Breast epithelium (tissue), 4 donors: ENCODE measurements at places on chromosomes 4 and X.

GRCh38 chr4:104099141-104099540 is 379.4 kb upstream of the TACR3 start:
- no peak for DNase-seq

DNA sequence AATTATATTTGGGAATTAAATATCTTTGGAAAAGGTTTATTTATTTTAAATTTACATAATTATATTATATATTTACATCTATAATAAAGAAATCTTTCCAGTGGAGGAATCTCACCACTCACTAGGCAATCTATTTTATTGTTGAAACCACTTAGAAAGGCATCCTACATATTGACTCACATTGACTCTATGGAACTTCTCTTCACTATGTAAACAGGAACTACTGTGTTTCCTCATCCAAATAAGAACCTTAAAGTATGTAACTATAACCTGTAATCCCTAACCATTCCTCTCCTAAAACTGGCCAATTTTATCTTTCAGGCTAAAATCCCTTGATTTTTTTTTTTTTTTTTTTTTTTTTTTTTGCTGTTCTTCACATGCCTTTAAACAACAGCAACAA is 268.7 kb downstream of the MAPK10 start:
- DNase-seq: no peak

DNA sequence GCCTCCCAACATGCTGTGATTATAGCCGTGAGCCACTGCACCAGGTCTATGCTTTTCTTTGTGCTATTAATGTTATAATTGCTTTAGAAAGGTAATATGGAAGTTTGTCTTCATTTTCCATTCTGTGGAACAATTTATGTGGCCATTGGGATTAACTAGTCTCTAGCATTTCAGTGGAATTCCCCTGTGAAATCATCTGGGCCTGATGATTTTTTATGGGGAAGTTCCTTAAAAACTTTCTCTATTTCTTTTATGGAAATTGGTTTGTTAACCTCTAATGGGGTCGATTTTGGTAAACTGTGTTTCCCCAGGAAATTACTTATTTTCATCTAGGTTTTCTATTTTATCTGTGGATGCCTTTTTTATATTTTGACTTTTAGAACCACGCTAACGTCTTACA is 11.3 kb downstream of the TIMP1 start:
- no peak for DNase-seq

DNA sequence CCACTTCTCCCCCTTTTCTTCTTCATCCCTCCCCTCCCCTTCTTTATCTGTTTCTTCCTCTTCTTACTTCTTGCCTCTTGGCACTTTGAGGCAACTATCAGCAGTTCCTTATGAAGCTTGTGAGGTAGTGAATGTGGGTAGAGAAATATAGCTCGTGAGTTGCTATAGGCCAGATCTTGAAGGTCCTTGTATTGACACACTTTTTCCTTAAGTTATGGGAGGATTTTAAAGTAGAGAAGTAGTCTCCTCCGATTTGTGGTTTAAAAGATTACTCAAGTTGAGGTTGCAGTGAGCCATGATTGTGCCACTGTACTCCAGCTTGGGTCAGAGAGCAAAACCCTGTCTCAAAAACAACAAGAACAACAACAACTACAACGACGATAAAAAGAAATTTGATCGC is 3.4 kb upstream of the RRAGB start:
- DNase-seq: no peak

- no peak for DNase-seq
Observed at GRCh38 chr4:86291180-86291579, 68.7 kb downstream of the MAPK10 start.

DNA sequence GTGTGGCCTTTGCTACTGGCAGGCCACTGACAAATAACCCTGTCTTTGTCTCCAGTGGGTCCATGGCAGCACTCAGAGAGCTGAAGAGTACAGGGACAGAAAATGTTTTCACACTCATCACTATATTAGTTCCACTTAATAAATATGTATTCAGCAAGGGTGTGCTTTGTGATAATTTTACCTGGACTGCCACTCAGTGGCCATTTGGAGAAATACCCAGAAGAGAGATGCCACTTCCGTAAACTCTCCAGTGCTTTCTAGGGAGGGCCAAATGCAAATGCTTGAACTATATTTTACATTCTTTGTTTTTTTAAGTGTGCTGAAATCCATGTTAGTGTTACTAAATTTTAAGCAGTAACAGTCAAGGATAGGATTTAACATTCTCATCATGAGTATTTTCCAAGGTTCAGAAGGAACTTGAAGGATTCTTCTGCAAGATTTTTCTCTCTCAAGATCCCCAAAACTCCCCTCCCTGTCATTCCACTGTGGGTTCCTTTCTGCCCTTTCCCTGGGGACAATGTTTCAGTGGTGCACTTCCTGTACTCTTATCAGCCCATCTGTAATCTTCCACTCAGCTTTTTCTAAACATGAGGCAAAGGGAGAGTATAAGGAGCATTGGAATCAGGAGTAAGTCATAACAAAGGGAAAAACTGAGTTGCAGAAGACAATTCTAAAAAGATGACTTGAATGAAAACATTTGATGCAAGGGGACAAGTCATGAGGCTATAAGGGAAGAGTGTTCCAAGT is 46.0 kb downstream of the TFDP3 start:
- no peak for DNase-seq

DNA sequence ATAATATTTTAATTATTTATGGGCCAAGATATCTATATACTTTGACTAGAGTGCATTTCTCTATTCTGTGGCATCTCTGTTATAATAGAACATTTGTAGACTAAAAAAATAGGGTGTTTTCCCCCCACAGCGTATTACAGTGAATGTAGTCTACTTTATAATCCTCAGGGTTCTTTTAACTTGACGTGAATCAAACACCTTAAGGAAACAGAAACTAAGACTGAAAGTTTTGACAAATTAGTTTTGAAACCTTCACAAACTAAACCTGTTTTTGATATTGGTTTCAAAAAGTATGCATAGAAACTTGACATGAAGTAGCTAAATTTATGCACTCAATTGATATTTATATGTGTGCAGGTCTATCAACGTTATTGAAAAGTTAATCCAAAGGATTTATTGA is 1963.1 kb upstream of the TENM3 start:
- no peak for DNase-seq

DNA sequence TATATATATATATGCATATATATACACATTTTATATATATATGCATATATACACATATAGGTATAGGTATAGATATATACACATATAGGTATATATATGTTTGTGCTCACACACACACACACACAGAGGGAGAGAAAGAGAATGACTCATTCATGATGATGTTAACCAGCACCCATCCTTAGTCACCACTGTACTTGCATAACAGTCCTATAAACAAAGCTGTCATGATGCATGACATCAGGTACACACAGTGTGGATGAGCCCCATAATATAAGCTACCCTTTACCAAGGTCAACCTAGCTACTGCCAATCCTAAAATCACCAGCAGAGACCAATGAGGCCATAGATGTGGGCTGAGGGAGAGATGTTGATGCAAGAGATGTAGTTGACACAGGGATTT is 1408.0 kb downstream of the RAPGEF2 start:
- DNase-seq: no peak

- DNase-seq: no peak
Observed at GRCh38 chr4:128861856-128862518, 52.5 kb downstream of the JADE1 start.

DNA sequence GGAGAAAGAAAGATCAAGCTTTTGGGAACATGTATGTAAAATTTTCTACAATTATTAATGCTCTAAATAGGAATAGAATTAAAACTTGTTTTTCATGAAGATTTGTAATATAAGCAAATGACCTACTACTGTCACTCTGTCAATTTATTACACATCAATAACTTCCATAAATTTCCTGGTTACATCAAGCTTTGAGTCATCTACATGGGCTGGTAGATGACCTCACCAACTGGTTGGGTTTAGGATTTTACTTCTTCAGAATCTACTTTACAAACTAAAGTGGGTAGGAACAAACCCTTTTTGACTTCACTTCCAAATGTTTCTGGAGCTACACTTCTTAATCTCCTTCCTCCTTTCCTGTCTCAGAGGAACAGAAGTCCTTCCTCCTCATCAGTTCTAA is 12.0 kb upstream of the LRAT start:
- DNase-seq: no peak

DNA sequence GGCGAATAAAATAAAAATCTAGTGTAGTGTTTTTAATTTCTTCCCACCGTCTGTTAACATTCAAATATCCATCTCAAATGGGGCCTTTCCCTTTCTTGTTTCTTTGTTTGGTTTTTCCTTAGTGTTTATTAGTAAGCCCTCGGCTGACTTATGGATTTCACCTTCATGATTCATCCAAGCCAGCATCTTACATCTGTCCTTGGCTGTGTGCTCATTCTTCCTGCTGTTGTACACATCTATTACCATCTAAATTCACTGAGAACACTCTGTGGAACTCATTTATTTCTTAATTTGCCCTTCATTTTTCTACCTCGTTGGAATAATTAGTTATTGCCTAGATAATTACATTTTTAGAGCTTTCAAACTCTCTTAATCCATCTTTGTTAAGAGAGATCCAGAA is 84.9 kb downstream of the SPCS3 start:
- DNase-seq: no peak

GRCh38 chr4:161540265-161540664 is 623.5 kb downstream of the FSTL5 start:
- no peak for DNase-seq

GRCh38 chr4:144209491-144209890 is 69.0 kb upstream of the GYPA start:
- no peak for DNase-seq
